ENCODE measurements at places on chromosomes 1 and 21. TPM values are rescaled to one million over a fixed set of nuclear protein-coding genes. Genes with fewer than 3 reads are reported as not detected.

GRCh38 chr1:228428412-228428811, 11.8 kb upstream of the TRIM17 start:
- DNase-seq, result no peak

DNA sequence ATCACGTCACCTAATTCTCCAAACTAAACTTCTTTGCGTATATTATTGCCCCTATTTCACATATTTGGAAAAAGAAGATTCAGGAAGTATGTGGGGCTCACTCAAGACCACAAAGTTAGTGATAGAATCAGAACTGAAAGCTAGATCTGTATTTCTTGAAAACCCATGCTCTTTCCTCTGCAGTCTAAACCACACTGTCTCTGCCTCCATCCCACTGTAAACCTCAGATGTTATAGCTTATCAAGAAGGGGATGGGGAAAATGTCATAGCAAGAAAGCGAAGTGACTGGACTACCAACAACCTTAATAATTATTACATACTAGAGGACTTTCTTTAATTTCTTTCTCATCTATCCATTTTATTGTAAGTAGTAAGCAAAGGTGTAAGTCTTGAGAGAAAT, 257.7 kb upstream of the SGIP1 start:
- no peak for DNase-seq

- no peak for DNase-seq
These were observed 608.1 kb upstream of the CAMK1G start for GRCh38 chr1:208975456-208975855.

The LEFTY1 gene
- total RNA-seq, result 9.1 TPM

The RRAGC gene
- 11.6 TPM for total RNA-seq

All from Peyer's patch (tissue), 4 donors.